DMS79 (cell line): ENCODE measurements at places on chromosomes 1 and 21.

DNA sequence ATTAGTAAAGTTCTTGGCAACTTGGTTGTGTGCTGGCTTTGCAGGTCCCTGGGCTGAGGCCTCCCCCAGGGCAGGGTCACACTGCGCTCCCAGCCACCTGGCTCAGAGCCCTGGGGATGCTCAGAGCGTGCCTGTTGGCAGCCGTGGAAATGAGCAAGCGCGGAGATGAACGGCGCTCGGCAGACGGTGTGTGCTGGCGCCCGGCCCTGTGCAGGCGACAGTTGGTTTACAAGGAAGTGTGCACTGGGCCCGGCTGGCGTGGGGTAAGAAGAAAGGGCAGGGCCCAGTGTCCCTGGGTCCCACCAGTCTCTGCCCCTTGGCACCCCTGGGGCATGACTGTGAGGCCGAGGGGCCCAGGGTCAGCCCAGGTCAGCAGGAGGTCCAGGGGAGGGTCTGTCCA is 25.7 kb upstream of the PEX10 start:
- DNase-seq, result no peak

- DNase-seq, result no peak
Observed at GRCh38 chr1:1796466-1796865, 18.2 kb upstream of the NADK start.

GRCh38 chr1:94004924-94005323 is 95.7 kb upstream of the GCLM start:
- DNase-seq, result no peak

DNA sequence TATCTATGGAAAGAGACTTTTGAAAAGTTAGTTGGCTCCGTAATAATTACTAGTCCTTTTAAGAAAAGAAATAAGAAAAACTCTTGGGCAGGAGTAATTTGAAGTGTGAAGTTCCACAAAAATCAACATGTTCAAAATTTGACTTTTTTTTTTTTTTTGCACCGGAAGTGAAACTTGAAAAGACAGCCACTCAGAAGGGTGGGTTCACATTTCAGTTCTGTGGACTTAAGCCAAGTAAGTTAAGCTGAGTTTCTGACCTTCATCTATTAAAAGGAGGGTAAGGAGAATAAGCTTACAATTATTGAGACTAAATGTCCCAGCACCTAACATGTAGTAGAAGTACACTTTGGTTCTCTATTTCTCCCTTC is 11.0 kb downstream of the RO60 start:
- no peak for DNase-seq

- DNase-seq, result no peak
Observed at GRCh38 chr1:185556561-185556960, 177.6 kb upstream of the HMCN1 start.

- DNase-seq, result no peak
Observed at GRCh38 chr1:185956881-185957280, 222.7 kb downstream of the HMCN1 start.

DNA sequence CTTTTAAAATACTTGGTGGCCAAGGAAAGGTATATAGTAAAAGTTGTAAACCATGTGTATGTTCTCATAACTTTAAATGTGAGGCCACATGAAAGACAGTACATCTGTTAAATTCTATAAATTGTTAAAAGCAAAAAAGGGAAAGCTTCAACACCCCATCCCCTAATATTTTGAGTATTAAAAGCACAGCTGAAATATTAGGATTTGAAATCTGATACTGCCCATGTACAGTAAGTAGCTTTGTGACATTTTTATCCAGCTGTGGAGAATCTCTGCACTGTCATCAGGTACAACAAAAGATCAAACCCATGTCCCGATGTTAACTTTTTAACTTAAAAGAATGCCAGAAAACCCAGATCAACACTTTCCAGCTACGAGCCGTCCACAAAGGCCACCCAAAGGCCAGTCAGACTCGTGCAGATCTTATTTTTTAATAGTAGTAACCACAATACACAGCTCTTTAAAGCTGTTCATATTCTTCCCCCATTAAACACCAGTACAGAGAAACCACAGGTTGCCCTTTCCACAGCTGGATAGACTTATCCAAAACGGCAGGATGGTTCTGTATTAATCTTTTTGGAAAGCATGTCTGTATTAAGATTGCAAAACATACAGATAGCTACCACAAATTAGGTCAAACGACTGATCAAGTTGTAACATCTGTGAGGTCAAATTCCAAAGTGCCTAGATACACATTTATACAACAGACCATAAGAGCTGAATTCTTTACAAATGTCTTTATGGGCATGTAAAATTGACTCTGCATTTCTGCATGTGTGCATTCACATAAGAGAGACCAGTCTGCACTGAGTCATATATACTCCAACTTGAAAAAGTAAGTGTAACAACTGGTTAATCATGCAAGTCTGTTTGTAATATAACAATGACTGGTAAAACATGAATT is 5.2 kb downstream of the IRF2BP2 start:
- no peak for DNase-seq

DNA sequence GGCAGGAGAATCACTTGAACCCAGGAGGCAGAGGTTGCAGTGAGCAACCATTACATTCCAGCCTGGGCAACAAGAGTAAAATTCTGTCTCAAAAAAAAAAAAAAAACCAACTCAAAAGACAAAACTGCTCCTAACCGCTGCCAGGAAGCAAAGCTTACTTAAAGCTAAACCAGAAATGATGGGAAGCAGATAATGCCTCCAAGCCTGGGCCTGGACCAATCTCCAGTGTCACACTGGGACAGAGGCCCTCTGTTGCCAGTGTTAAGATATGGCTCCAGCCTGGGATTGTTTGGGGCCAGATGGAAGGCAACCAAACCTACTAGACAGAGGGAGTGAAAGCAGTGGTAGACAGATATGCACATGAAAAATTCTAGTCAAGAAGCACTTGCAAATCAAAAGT is 36.9 kb downstream of the NSL1 start:
- DNase-seq, result no peak

GRCh38 chr1:113074237-113074636 is 1.2 kb downstream of the LRIG2 start:
- no peak for DNase-seq

GRCh38 chr1:63148825-63149645 is 173.3 kb upstream of the FOXD3 start:
- no peak for DNase-seq

- no peak for DNase-seq
Observed at GRCh38 chr1:184457500-184457899, 70.7 kb downstream of the C1orf21 start.

GRCh38 chr1:212920896-212921295 is 29.4 kb upstream of the VASH2 start:
- DNase-seq, result no peak

GRCh38 chr1:168288311-168289052 is 7.8 kb downstream of the TBX19 start:
- no peak for DNase-seq

DNA sequence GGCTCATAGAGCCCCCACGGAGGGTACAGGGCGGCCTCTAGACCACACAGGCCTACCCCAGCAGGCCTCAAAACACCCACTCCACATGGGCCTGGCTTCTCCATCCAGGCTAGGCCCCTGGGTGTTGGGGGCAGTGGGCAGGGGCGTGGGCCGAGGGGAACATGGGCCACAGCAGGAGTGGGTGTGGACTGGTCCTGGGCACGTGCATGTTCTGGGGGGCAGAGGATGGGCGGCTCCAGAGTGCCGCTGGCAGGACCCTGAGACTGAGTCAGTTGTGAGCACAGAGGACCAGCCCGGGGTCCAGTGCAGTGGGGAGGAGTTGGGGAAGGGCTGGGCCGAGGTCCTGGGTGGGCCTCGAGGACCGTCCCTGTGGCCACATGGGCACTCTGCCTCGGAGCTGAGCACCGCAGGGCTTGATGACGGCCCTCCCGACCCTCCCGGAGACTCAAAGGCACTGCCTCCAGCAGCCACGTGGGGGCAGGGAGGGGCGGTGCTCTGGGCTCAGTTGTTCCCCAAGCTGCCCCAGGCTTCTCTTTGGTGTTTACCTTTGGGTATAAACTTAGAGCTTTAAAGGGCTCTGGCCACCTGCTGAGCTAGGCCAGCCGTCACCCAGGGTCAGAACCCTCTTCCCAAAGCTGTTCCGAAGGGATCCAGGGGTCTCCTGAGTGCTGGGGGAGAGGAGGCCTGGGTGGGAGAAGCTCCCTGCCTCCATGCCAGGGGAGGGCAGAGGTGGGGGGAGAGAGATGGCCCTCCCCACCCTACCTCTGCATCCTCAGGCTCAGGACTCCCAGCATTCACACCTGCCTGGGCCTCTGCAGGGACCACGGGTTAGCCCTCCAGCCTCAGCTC is 79.9 kb downstream of the MORN1 start:
- DNase-seq, result no peak

- DNase-seq, result no peak
Observed at GRCh38 chr1:224509907-224510306, 75.3 kb upstream of the WDR26 start.

DNA sequence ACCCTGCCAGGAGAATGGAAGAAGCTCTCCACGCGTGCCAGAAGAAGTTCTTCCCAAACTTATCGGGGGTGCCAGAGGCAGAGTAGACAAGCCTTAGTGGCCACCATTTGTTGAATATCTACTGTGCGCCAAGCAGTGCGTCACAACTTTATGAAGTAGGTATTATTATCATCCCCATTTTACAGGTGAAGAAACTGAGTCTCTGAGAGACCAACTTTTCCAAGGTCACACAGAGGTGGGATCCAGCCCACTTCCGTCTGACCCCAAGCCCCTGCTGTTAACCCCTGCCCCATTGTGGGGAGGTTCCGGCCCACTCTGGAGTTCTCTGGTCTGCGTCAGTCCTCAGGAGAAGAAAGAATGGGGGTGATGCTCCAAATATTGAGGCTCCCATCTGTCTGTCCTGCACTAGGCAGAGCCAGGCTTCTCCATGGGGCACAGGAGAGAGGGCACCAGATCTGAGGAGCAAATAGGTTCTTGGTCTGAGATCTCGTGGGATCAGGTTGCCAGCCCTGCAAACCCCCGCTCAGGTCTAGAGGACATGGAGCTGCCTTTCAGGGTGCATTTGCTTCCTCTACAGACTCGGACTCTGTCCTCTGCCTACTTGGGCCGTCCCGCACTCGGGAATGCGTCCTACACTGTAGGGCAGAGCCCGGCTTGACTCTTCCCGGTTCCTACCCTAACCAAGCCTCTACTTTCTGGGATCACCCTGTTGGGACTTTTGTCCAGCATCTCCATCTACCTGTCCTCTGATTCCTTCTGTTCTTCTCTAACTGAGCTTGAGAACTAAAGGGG is 2.1 kb downstream of the CDK18 start:
- no peak for DNase-seq

GRCh38 chr1:186683652-186684410 is 3.6 kb upstream of the PTGS2 start:
- no peak for DNase-seq

DNA sequence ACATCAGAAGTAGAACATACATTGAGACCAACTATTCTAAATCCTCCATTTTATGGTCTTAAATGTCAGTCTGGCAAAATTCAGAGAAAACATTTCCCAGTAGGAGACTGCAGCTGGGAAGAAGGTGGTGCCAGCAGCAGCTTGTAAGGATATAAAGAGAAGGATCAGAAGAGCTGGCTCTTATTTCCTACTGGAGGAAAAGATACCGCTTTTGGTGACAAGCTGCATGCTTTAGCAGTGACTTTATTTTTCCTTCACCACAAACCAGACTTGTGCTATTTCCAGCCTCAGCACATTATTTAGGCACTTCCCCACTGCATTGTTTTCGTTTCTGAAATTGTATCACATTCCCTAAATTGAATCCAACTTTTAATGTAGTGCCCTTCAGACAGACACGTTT is 28.4 kb downstream of the RNF11 start:
- DNase-seq, result no peak

DNA sequence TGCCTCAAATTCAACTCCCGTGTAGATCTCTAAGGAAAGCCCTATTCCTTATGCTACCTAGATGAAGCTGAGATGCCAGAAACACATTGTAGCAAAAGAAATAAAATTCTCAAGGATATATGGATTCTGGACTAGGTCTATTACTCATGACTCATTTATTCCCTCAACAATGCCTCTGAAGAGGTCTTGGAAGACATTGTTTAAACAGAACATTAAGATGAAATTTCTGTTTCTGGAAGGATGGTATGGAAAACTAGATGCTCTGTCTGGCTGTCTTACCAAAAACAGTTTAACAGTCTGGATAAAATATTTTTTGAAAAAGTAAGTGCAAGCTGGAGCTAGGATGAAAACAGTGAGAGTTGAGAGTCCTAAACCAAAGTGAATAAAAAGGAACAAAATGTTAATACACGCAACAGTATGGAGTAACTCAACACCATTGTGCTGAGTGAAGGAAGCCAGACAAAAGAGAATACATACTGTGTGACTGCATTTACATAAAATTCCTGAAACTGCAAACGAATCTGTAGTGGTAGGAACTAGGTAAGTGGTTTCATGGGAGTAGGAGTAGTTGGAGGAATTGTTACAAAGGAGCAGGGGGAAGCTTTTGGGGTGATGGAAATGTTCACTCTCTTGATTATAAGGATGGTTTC is 59.3 kb upstream of the GNG12 start:
- DNase-seq, result no peak

GRCh38 chr1:146007489-146008133 is 11.2 kb upstream of the TXNIP start:
- DNase-seq, result no peak

DNA sequence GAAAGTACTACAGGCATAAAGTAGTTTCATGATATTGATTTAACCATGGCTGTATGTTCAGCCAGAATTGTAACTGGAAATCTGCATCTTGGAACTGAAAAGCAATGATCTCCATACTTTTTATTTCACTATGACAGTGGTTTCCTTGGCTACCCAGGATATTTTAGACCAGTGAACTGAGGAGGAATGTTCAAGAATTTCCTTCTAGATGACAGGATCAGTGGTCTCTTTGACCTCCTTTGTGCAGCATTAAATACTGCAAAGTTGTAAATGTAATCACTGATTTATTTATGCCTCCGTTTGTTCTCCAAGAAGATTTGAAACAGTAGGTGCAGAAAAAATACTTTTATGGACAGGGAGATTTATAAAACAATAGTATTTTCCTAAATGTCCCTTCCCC is 39.5 kb downstream of the VPS13D start:
- no peak for DNase-seq

GRCh38 chr1:214427871-214428277 is 123.5 kb downstream of the PTPN14 start:
- no peak for DNase-seq

DNA sequence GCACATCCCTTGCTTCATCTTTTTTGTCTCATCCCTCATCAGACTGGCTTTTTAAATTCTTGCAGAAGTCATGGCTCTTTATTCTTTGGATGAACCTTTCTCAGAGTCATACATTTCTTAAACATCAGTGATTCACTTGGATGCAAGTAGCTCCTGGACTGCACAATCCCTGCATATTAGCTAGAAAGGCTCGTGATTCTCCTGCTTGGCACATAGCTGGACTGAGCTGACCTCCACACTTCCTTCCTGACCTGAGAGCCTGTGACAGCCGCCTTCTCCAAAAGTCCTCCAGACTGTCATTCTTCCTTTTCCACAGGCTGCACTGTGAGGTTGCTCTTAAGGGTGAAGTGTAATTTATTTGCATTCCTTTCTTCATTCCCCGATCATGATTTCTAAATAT is 109.4 kb downstream of the RGL1 start:
- DNase-seq, result no peak

GRCh38 chr1:51689075-51689440 is 72.2 kb downstream of the OSBPL9 start:
- DNase-seq, result no peak
